ENCODE measurements at places on chromosomes 4 and X.
A peak's percentile ranks its signal among the peaks of the same experiment; 100 is the strongest.

DNA sequence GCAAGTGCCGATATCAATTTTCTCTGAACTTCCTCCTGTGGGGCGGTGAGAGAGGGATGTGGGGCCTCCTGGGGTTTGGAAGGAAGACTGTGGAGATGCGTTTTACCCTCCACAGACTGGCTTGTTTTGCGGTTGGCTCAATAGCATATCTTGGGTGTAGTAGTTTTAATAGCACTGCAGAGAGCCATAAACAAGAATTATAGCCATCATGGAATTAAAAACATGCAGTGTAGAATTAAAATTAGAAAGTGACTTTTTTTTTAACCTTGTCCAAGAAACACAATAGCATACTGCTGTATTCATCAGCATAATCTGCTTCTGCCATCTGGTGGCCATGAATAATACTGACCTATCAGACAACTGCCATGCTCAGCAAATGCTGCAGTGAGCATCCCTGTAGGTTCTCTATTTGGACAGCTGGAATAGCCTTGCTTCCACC, 47.3 kb upstream of the SCML1 start:
- peak; percentile 0 for DNase-seq

- DNase-seq: no peak
These were observed 42.4 kb upstream of the ARHGEF6 start for GRCh38 chrX:136823175-136823574.

DNA sequence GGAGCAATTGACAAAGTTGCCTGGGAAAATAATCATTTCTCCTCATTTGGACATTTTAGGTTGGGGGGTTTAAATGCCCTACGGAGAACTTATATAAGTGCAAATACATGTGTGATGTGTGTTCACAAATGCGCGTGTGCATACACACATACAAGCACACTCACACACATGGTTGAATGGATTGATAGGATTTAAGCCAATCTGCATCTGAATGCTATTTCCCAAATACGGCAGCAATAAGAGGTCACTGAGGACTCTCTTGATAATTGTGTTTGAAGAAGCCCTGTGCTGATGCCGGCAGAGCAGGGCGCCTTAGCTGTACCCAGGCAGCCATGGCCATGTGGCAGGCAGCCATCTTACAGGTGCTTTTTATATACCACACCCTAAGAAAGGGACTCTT, 165.3 kb upstream of the LEF1 start:
- no peak for DNase-seq

- DNase-seq: no peak
These were observed 25.3 kb downstream of the IQCM start for GRCh38 chr4:149790172-149790907.

DNA sequence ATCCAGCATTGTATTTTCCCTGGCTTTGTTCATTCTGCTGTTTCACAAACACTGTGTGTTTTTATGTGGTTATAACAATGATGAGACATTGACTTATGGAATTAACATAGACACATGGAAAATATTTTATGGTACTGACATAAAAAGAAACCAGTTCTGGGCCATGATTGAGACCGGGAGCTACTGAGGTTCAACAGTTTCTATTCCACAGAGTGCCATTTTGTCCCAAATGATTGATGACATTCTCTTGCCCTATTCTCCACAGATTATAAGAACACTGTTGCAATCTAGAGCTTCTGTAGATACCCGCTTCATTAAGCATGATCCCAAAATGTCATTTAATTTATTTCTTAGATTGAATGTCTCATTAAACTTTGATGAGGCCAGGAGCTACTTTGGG, 326.8 kb downstream of the RPA4 start:
- DNase-seq: no peak

DNA sequence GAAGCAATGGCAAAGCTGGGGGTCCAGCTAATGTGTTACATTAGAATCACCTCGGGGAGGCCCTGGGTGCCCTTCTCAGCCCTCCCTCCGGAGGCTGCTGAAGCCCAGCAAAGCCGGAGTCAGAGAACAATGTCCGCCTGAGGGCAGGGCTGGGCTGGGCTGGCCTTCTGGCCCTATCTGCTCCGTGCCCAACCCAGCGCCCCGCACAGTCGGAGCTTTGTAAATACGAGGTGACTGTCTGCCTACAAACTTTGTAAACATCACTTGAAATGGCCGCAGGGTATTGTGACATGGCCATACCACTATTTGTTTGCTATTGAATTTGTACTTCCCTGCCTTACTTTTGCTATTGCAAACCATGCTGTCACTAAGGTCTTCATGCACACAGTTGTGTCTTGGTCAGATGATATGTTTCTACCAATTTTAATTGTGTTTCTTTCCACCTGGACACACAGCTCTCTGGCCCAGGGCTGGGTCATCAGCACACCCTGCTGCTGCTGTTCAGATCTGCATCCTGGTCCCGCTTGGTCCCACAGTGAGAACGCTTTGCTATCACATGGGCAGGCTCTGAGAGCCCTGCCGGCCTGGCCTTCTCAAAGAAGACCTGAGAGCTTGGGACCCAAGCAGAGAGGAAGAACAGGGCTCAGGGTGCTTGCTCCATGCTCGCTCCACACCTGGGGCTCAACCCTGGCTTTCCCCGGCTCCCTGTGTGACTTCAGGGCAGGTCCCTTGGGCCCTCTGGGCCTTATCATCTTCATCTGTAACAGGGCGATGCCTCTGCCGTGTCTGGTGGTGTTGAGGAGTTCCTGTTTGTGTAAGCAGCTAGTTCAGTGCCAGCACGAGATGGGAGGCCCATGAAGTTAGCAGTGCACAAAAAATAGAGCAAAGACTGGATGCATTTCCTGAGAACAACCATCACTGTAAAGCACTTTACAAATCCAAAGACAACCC, 2.3 kb downstream of the S100P start:
- DNase-seq: no peak

GRCh38 chr4:76539979-76540378, 105.0 kb downstream of the SHROOM3 start:
- no peak for DNase-seq

- no peak for DNase-seq
These were observed 93.2 kb upstream of the KLF3 start for GRCh38 chr4:38570647-38571276.

DNA sequence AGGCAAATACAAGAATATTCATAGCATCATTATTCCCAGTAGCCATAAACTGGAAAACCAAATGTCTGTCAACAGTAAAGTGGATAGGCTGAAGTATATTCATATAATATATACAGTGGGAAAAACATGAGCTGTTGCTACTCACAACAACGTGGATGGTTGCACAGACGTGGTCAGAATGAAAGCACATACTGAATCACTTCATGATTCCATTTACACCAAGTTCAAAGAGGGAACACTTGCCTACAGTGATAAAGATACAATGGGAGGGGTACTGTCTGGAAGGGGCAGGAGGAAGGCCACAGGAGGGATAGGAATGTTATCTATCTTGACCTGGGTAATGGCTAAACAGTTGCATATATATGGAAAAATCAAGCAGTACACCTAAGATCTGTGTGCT, 25.3 kb downstream of the APBB2 start:
- DNase-seq: no peak

DNA sequence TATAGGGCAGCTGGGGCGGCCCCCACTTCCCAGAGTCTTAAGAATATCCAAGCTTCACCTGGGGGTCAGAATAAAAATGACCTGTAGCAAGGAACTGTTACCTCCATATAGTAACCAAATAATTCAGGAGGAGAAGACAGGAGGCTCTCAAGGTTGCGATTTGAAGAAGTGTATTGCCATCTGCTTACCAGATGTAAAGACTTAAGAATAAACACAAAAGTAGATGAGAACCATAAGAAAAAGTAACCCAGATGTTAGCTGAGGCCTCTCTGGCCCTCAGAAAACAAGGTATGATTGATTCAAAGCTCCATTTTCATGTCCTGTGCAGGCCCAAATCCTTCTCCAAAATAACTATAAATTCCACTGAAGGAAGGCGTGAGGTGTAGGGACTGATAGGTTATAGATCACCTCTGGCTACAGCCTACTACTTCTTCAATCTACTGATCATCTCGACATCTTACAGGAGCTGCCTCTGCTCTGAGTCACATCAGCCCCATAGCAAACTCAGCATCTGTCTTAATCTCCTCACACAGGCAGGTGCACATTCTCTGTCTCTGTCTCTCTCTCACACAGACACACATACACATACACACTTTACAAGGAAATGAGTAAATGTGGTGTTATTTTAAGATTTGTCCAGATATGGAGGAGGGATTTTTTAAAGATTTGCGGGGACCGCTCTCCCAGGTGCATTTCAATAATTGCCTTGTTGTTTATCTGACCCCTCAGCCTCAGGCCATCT, 193.9 kb upstream of the EDNRA start:
- DNase-seq: no peak

DNA sequence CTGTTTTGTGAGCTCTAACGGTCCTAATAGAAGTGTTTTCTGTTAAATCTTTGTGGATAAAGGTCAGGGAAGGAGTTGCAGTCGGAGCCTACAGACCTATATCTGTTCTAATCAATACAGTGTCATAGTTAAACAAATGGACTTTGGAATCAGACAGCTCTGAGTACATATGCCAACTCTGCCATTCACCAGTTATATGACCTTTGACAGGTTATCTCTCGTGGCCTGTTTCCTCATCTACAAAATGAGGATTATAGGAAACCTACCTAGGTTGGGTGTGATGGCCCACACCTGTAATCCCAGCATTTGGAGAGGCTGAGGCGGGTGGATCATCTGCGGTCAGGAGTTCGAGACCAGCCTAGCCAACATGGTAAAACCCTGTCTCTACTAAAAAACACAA, 89.7 kb downstream of the MID1IP1 start:
- no peak for DNase-seq

DNA sequence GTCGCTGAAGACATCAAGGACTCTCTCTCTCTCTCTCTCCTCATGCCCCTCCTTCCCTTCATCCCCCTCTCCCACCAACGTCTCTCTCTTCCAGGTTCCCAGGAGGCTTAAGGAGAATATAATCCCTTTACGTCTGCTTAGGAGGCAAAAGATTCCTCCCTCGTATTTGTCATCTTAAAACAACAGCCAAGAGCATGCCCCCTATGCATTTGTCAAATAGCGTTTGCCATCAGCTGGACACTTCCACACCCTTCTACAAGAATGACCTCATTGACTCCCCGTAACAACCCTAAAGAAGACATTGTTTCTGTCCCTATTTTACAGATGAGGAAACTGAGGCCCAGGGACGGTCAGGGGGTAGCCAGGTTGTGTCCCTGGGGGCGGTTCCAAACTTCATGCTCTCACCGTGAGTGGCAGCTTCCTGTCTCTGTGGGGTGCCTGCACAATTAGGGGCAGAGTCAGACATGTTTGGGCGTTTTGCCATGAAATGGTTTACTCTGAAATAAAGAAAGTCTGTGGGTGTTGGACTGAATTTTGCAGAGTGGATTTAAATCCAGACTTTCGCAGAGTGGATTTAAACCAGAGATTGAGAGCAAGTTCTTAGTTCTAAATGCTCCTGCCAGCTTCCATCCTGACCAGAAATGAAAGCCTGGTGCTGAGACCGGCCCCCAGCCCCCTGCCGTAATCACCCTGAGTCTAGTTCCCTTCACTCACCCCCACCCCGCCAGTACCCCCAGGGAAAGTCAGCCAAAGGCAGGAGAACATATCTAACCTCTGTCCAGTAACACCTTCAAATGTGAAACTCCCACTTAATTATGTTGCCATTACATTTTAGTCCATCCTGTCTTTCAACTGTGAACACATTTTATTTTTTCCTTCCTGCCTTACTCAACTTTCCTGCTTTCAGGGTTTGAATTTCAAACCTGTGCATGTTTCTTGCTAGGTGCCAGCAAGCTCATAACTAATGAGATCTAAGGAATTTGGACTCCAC, 44.3 kb upstream of the TBL1X start:
- DNase-seq: no peak

- no peak for DNase-seq
These were observed 125.0 kb downstream of the ARHGAP6 start for GRCh38 chrX:11540532-11541377.

GRCh38 chr4:61299316-61299715, 99.2 kb downstream of the ADGRL3 start:
- DNase-seq: no peak

- no peak for DNase-seq
These were observed 13.7 kb upstream of the AREG start for GRCh38 chr4:74431113-74431826.

- no peak for DNase-seq
These were observed 130.8 kb downstream of the ENOX2 start for GRCh38 chrX:130772105-130772775.

GRCh38 chrX:3609810-3610209, 103.6 kb downstream of the PRKX start:
- DNase-seq: no peak

GRCh38 chr4:152478461-152479237, 57.2 kb downstream of the FBXW7 start:
- no peak for DNase-seq

- DNase-seq: no peak
These were observed 13.1 kb upstream of the FAM13A start for GRCh38 chr4:89070041-89070440.

DNA sequence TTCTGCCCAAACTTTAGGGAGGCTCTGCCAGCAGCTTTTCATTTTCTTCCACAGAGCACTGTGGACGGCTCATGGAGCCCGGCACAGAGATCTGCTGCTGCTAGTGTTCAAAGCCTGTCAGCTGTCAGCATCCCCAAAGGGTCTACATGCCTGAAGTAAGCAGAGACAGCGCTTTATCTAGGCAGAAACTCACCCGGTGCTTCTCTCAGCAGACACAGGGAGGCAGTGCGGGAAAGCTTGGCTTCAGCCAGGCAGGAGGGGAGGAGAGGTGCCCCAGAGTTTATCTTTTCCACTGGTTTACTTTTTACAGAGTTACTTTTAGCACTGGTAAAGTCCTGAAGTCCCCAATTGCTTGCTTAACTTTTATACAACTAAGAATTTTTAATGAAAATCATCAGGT, 339.3 kb downstream of the NKX6-1 start:
- DNase-seq: no peak

GRCh38 chr4:173252024-173252935, 81.9 kb downstream of the HMGB2 start:
- DNase-seq: no peak

DNA sequence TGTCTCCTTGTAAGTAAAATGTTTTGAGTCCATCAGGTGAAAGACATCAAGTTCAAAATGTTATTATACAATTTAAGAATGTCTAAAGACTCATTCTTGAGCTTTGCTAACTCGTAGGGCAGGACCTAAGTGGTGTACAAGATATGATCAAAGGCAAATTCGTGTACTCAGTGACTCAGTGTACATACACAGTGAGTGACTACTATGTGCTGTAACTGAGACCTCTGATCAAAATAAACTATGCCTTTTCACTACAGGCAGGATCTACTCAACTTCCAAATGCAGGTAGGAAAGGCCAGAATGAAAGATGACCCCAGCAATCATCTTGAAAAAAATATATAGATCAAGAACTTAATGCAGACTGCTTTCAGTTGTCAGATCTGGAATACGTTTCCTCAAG, 49.9 kb downstream of the ADGRG2 start:
- DNase-seq: no peak

GRCh38 chr4:98728433-98728832, 70.0 kb upstream of the TSPAN5 start:
- no peak for DNase-seq

DNA sequence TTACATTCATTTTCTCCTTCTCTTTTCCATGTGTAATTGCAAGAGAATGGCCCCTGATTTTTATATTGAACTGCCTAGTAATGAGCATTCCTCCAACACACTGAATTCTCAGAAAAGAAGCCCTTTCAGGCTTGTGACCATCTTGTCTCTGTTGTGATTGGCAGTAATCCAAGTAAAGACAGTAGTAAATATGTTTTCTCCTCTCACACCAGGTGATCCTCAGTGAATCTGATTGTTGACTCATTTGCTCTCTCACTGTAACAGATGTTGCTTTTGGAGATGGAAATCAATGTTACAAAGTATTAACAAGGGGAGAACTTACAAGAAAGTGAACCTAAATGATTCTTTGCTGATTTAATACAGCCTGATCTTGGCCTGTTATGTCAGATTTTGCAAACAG, 271.0 kb downstream of the AFF2 start:
- no peak for DNase-seq
